ENCODE measurements at places on chromosomes 1 and 21.

GRCh38 chr1:180609643-180610555 is 21.9 kb upstream of the XPR1 start:
- DNase-seq, result peak; percentile 40

DNA sequence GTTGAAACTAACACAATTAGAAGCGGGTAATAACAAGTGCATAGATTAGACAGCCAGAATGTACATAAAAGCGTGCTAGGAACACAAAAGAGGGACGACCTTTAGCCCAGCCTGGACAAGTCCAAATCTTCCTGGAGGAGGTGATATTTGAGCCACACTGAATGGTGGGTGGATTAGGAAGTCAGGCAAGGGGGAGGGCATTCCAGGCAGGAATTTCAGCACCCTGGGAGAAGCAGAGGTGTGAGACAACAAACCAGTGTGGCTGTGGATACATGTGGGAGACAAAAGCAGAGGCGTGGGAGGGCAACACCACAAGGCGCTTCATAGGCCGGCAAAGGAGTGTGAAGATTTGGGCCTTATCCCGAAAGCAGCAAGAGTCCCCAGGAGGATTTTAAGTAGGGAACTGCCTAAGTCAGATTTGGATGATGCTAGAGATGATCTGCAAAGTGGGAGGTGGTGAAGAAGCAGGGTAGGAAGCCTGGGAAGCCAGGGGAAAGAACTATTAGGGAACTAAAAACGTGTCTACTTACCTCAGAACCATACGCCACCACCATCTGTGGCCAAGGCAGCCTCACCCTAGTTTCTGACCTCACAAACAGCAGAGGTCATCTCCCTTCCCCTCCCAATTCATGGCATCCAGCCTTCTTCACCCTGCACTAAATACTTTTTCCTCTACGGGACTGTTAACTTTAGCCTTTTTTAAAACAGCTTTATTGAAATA is 81.8 kb downstream of the GLUL start:
- peak; percentile 8 for DNase-seq

- DNase-seq, result no peak
These were observed 3.1 kb downstream of the CTXND2 start for GRCh38 chr1:150890033-150890416.

- no peak for DNase-seq
These were observed 114.6 kb upstream of the KCNJ15 start for GRCh38 chr21:38142224-38142623.

- DNase-seq, result no peak
These were observed 175.3 kb downstream of the APP start for GRCh38 chr21:25995278-25995677.

- no peak for DNase-seq
These were observed 410.6 kb upstream of the VAMP3 start for GRCh38 chr1:7360526-7360925.

- no peak for DNase-seq
These were observed 52.0 kb upstream of the SAMSN1 start for GRCh38 chr21:14598065-14598464.

GRCh38 chr1:67316918-67317317 is 9.2 kb downstream of the IL12RB2 start:
- DNase-seq, result no peak

Data from inflammatory macrophage (primary cell).